ENCODE measurements at places on chromosomes 5 and 9.

GRCh38 chr9:90860382-90860781 lies 58.8 kb downstream of the SYK start:
- no peak for DNase-seq

GRCh38 chr5:64655596-64655995 lies 34.7 kb upstream of the SHISAL2B start:
- no peak for DNase-seq

DNA sequence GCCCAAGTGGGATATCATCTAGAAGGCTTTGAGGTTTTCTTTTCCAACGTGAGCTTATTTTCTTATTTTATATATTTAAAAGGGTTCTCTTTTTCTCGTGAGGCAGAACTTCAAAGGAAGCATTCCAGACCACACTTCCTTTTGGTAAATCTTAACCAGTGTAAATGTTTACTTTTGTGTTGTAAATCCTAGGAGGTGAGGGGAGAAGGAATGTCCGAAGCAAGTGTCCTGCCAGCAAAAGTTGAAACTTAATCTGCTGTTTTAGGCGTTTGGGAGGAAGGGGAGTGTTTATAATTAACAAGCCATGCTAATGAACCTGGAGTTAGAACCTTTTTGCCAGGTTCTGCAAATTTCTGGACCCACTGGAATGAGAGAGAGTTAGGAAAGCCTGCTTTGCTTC lies 37.9 kb downstream of the WWC1 start:
- DNase-seq, result no peak

GRCh38 chr9:87640385-87640795 lies 85.5 kb upstream of the CTSL start:
- DNase-seq, result no peak

DNA sequence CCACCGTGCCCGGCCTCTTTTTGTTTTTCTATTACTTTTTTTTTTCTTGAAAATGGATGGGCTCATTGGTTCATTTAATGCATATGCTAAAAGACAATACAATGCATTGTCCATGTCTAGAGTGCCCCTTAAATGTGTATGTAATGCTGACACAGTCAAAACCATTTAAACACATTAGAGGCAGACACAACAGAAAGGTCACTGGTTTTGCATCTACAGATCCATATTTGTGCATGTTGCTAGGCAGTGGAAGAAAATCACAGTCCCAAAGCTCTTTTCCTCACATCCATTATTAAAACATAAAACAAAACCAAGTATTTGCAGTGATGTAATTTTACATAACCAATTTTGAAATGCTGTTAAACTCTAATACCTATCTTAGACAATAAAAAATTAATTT lies 389.0 kb downstream of the TAF11L14 start:
- DNase-seq, result no peak

DNA sequence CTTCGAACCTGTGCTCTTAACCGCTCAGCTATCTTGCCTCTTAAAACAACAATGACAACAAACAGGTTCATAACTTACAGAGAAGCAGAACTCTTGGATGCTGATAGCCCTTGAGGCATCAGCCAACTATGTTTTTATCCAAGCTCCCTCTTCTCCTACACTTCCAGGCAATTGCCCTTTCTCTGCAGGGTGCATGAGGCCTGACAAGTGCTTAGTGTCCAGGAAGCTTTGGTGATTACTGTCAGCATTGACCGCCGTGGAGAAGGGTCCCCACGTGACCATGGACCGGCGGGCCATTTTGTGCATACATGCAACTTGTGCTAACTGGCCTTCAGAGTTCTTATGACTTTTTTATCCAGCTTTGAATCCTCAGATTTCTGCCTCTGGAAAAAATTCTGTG lies 71.2 kb downstream of the ADCY2 start:
- DNase-seq, result no peak

GRCh38 chr5:150057996-150058395 lies 28.4 kb downstream of the CSF1R start:
- no peak for DNase-seq

DNA sequence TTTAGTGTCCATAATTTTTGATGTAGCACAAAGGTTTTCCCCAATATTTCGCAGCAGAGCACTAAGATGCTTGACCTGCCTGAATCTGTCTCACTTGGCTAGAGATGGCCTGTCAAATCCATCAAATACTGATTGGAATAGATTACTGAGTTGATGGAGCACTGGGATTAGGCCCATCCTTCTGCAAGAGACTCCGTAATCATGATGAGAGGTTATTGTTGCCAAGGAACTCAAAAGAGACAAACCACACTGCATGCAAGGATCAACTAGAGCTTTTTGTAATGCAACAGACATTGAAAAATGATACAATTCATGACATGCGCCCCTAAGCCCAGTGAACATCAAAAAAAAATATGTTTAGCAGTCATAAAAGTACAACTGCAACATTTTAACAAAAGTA lies 585.3 kb upstream of the GRAMD2B start:
- no peak for DNase-seq

DNA sequence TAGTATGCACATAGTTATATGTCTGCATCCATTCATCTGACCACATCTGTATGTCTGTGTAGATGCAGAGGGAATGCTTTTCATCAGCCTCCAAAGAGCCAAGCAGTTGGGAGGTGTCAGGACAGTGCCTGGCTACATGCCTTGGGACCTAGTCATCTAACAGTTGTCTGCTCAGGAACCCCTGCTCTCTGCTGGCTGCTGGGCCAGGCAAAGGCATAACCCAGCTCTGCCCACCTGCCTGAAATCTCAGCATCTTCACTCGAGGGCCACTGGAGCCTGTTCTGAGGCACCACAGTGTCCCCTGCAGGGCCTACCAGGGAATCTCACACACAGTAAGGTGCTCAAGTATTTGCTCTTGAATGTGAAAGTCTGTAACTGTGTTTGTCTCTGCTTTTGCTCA lies 3.7 kb downstream of the C9orf50 start:
- DNase-seq, result no peak

DNA sequence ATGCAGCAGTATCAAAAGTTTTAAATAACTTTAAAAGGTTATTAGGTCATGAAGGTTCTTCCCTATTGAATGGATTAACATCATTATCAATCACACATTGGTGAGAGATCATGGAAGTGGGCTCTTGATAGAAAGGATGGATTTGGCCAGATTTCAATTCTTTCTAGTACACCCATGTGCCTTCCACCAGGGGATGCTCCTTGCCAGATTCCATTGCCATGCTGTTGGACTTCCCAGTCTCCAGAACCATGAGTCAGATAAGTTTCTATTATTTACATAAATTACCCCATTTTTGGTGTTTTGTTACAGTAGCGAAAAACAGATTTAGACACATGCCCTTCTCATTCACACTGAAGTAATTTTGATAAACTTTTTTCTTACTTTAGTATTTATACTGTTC lies 1010.6 kb upstream of the C9orf72 start:
- no peak for DNase-seq

GRCh38 chr5:116672203-116672602 lies 97.6 kb upstream of the SEMA6A start:
- DNase-seq, result no peak

DNA sequence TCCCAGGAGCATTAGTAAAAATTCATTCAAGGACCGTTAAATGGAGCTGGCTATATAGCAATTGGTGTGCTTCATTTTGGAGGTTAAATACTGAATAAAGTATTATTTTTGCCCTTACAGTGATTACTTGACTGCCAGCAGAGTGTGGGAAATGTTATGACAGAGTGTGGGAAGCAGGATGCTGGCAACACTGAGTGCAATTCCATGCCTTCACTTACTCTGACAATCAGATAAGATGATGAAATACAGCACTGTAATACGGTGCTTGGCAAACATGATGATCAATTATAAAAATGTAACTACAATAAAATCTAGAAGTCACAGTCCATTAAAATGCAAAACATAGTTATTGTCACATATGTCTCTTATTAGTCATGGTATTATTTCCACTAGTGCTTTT lies 651.3 kb downstream of the PTPRD start:
- no peak for DNase-seq

DNA sequence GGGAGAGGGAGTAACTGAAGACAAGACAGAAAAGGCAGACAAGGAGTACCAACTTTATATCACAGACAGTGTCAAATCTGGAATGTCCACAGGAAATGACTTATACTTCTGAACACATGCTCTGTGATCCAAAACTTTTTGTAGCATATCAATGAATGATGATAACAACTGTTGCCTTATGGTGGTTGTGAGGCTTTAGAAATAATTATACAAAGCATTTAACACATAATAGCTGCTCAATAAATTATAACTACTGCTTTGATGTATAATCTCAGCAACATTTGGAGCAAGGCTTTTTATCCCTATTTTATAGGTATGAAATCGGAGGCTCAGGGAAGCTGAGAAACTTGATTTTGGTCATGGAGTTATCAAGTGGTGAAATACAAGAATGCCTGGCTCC lies 3.3 kb upstream of the ASTN2 start:
- DNase-seq, result no peak

DNA sequence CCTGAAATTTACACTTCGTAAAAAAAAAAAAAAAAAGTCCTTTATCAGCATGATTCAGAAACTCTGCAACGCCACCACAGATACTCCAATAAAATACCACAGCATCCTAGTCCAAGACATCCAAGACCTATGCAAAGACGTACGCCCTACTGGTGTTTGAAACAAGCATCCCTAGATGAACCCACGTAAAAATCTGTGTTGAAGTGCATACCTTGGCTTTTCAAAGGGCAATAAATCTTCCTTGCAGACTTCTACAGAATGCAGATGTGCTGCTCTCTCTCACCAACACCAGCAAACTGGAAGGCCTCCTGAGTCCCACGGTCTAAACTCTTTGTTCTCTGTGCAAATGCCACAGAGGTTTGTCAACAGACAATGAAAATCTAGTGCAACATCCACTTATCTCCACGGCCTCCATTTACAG lies 38.8 kb downstream of the MYO10 start:
- DNase-seq, result no peak

- DNase-seq, result no peak
These were observed 473.1 kb downstream of the DIRAS2 start for GRCh38 chr9:90169490-90169889.

- DNase-seq, result no peak
These were observed 20.1 kb upstream of the KIF4B start for GRCh38 chr5:154993461-154993860.

DNA sequence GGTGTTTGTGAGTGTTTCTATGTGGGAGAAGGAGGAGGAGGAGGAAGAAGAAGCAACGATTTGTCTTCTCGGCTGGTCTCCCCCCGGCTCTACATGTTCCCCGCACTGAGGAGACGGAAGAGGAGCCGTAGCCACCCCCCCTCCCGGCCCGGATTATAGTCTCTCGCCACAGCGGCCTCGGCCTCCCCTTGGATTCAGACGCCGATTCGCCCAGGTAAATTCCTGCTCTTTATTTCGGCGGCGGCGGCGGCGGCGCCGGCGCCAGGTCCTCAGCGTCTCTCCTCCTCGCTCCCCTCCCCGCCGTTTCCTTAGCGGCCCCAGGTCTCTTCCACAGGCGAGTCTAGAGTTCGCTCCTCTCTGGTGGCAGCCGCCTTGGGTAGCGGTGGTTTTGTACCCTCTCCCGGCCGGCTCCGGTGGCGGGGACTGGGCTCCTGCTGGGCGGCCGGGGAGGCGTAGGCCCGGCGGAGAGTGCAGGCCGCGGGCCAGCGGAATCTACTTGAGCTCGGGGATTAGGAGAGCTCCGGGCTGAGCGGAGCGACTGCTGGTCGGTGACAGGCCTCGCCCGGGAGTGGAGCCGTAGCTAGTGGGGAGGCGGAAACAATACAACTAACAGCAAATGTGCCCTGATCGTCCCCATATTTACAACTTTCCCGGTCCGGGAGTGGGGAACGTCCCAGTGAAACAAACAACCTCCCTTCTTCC lies 547 bp downstream of the NIPBL start:
- peak; percentile 68 for DNase-seq

DNA sequence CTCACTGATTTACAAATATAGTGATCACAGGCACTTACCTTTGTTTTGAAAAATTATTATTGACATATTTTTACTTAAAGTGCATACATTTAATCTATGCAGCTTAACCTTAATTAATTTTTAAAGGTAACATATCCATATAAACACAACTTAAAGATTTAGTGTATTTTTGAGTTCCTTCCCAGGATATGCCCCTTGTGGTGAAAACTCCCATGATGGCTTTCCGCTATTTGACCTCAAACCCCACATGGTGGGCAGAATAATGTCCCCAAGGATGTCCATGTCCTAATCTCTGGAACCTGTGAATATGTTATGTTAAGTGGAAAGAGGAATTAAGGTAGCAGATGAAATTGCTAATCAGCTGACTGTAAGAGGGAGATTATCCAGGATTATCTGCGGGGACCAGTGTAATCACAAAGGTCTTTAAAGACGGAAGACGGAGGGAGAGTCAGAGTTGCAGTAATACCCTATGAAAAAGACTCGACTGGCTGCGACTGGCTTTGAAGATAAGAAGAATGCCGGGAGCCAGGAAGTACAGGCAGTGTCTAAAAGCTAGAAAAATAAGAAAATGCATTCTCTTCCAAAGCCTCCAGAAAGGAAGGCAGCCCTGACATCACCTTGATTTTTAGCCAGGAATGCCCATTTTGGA lies 193.9 kb downstream of the ICE1 start:
- no peak for DNase-seq
